ENCODE measurements at places on chromosomes 13 and 19. TPM values are rescaled to one million over a fixed set of nuclear protein-coding genes. Genes with fewer than 3 reads are reported as not detected.

The NXNL1 gene
- total RNA-seq: not detected

The FCGBP gene
- 6.1 TPM for total RNA-seq

The GZMM gene
- total RNA-seq: not detected

- H3K4me3 ChIP-seq: peak overlapping the region; percentile 74
- no peak for DNase-seq
- no peak overlapping the region for H3K27ac ChIP-seq
Measured at GRCh38 chr19:17948514-17948900, 15.7 kb downstream of the CCDC124 start.

GRCh38 chr19:313988-314815 is 23.0 kb upstream of the PLPP2 start:
- no peak overlapping the region for H3K27ac ChIP-seq
- no peak for DNase-seq
- peaks cover 61% of the 10 kb centered on the region for H3K36me3 ChIP-seq
- H3K4me1 ChIP-seq: no peaks in the 10 kb centered on the region

DNA sequence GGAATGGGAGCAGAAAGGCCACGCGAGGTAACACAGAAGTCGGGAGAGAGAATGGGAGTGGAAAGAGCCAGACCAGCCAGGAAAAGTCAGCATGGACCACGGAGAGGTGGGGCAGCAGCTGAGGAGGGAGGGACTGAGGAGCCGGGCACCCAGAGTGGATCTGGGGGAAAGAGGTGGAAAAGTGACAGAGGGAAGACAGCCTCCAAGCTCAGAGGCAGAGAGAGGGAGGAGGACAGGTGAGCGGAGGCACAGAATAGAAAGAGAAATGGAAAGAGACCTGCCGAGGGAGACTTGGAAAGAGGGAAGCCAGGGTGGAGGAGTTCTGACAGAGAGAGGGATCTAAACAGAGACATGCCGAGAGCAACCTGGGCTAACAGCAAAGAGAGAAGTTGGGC is 1.6 kb downstream of the GRIK5 start:
- DNase-seq: no peak
- no peaks in the 10 kb centered on the region for H3K36me3 ChIP-seq
- H3K27ac ChIP-seq: no peak overlapping the region
- H3K27me3 ChIP-seq: peaks cover 4% of the 10 kb centered on the region
- H3K4me3 ChIP-seq: no peak overlapping the region

- H3K27ac ChIP-seq: no peak overlapping the region
- H3K4me1 ChIP-seq: peaks cover 26% of the 10 kb centered on the region
- H3K36me3 ChIP-seq: peaks cover 9% of the 10 kb centered on the region
- no peak overlapping the region for H3K4me3 ChIP-seq
Measured at GRCh38 chr13:23778002-23778652, 111.1 kb downstream of the MIPEP start.

GRCh38 chr13:70723732-70724131 is 615.5 kb upstream of the KLHL1 start:
- no peak overlapping the region for H3K27ac ChIP-seq
- no peaks in the 10 kb centered on the region for H3K36me3 ChIP-seq
- H3K27me3 ChIP-seq: no peaks in the 10 kb centered on the region
- H3K4me3 ChIP-seq: no peak overlapping the region
- no peak for DNase-seq

DNA sequence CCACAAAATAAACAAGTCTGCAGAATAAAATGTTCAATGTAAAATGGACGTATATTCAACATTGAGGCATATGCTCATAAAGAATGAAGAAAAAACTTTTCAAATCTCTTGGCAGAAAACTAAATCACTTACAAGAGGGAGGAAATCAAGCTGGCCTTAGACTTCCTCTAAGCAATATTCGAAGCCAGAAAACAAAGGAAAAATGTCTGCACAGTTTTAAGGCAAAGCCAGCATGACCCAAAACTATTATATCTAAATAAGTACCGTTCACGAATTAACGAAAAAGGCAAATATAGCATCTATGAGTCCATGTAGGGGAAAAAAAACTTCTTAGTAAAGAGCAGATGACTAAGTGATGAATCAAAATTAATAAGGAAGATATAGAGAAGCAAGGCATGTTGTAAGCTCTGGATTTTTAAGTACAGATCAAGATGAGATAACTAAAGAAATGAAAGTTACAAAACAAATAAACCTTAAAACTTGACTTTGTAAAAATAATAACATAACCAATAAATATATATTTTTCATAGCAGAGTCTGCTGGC is 101.3 kb downstream of the KCNRG start:
- H3K4me3 ChIP-seq: no peak overlapping the region
- no peak for DNase-seq
- peaks cover 26% of the 10 kb centered on the region for H3K36me3 ChIP-seq
- peak overlapping the region; percentile 46 for H3K27ac ChIP-seq

GRCh38 chr13:94978516-94978915 is 266.2 kb upstream of the SOX21 start:
- no peak overlapping the region for H3K4me3 ChIP-seq
- H3K27me3 ChIP-seq: peaks cover 4% of the 10 kb centered on the region
- DNase-seq: no peak
- no peak overlapping the region for H3K27ac ChIP-seq
- H3K36me3 ChIP-seq: no peaks in the 10 kb centered on the region
- H3K4me1 ChIP-seq: no peaks in the 10 kb centered on the region

All from activated B cell treated with CpG ODN at 0.5 μM for 24 hours (primary cell).